Osteoblast (primary cell): ENCODE measurements at places on chromosomes 2 and 18.

- DNase-seq = peak; percentile 98
Observed at GRCh38 chr18:79790996-79791972, 6.5 kb upstream of the KCNG2 start.

DNA sequence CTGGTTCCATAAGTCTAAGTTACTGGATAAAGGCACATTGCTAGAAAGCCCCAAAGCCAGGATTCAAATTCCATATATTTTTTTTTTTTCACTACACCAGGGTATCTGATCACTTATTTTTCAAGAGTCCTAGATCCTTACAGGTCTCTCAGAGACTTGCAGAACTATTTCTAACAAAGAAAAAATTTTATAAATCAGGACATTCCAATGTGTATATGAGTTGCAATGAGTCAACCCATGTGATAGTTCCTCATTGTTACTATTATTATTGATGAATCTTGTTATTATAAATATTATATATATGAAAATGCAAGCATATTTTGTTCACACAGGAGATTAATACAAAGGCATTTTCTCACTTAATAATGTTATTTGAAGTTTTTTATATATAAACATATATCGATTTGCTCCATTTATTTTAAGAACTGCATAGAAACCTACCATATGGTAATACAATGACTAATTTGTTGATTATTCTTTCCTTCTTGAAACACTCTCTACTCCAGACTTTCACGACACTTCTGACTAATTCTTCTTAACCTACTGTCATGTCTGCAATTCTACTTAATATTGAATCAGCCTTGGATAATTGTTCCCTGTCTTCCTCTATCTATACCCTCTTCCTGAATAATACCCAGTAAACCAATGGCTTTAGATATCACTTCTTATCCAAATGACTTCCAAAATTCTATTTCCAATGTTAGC is 968.4 kb upstream of the NRXN1 start:
- no peak for DNase-seq

GRCh38 chr2:75317802-75318201 is 118.5 kb upstream of the TACR1 start:
- DNase-seq = no peak

DNA sequence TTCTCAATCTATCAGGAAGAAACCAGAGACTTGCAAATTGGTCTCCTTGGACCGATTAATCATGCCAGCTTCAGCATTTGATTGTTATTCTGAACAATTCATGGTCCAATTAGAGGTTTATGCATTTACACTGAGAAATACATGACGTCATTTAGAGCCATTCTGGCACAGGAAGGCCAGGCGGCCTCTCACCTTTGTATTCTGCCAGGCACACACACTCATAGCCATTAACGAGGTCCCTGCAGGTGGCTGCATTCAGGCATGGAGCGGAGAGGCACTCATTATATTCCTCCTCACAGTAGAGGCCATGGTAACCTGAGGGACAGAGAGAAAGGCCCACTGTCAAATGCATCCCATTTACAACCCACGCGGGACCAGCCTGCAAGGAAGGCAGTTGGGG is 146.8 kb upstream of the PID1 start:
- no peak for DNase-seq

DNA sequence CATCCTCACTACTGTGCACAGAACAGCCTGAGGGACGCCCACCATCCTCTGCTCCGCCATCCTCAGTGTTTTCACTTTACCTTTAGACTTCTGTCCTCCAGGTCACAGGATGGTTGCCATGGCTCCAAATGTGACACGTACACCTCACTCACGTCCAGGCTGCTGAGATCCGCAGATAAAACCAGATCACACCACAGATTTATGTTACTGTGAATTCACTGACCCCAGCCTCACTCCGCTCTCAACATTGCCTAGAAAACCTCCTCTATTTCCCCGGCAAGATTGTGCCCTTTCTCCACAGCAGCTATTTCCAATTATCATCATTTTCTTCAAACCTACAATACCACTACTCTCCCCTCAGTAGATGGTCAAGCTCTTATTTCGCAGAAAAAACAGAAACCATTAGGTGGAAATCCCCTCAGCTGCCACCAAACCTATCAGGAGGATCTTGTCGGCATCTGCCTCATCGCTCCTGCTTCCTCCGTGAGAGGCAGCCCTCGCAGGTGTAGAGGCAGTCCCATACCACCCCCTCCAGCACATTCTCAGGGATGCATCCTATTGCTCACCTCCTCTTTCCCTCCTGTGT is 49.8 kb upstream of the SLC1A4 start:
- peak; percentile 35 for DNase-seq

GRCh38 chr2:95552911-95553310 is 38.9 kb upstream of the TRIM43 start:
- DNase-seq = no peak

DNA sequence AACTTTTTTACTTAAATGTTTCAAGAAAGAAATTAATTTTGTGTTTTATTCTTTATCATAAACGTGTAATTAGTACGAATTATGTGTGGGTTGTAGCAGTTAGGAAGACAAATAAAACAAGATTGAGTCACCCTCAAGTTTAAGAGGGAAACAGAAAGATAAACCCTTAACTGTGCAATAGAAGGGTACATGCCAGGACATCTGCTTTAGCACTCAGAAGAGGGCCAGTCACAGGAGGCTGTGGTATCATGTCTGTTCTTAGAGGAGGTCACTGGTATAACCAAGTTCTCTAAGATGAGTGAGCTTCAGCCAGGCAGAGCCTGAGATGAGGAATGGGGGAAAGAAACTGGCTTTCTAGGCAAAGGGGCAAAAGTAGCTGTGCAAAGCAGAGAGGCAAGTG is 42.4 kb upstream of the GRHL1 start:
- no peak for DNase-seq

DNA sequence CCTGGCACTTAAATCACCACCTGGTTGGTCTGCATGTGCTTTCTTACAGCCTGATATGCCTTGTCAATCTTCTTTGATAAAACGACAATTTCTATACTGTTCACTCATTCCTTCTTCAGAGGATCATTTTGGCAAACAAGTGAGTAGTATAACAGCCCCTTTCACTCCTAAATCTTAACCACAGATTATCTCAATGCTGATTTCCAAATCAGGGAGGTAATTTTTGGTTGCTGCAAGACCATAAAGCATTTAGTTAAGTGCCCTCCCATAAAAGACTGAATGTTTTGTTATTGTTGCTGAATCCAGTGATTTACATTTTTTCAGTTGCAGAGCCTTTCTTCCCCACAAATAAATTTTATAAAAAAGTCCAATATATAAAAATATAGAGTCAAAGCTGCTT is 129.2 kb upstream of the CYP26B1 start:
- DNase-seq = no peak

DNA sequence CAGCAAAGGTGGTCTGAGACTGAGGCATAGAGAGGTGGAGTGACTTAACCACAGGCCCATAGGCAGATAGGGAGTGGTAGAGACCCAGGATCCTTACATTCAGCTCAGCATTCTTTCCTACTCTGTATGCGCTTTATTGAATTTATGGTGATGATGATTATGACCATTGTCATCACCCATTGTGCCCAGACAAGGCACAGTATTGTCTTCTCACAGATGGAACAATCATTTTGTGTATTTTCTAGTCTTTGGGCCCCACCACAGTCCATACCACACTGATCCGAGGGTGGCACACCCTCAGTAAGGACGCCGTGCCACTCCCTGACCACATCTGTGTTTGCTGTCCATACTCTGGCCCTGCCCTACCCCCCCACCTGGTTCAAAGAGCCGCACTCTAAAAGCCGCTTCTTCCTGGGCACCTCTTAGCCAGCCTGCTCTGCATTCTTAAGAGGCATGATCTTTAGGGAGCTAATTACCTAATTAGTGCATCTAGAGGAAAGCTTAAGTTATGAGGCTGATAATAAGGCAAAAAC is 179.6 kb upstream of the SMAD2 start:
- DNase-seq = no peak

DNA sequence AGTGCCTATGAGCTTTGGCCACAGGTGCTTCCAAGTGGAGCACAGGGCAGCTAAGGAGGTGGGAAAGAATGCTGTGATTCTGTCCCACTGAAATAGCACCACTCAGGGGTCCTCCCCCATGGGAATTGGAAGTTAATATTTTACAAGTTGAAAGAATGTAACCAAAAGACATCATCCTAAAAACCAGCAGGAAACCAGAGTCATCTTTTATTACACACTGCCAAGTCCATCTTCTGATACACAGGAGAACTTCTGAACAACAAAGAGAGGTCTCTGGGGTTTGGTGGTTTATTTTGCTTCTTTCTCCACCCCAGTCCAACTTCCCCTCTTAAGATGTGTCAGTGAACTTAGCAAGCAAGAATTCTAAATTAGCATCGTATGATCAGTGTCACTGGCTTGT is 47.7 kb downstream of the COLEC12 start:
- DNase-seq = peak; percentile 22

DNA sequence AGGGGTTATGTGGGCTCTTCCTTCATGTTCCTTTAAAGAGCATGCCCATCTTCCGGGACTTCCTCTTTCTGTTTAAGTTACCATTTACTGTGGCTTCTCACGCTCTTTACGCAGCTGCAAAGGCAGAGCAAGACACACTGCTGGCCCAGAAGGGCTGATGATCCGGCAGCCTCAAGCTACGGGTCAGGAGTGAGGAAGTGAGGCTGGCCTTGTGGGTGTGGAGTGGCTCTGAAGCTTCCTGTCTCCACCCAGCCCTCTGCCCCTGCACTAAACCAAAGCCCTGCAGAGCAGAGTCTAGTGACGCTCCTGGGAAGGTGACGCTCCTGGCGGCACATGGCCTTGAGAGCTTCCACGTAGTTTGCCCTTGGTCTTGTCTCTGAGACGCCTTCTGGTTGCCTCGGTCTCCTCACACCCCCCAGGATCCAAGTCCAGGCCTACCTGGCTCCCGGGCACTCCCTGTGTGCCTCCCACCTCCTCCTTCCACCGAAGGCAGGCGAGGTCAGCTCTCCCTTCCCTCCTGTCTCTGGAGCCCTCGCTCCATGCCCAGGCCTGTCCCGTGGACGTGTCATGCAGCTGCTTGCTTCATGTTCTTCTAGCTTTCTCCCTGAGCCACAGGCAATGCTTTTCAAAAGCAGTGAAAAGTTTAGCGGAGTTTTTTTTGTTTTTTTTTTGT is 50.3 kb downstream of the ARL4C start:
- DNase-seq = no peak

DNA sequence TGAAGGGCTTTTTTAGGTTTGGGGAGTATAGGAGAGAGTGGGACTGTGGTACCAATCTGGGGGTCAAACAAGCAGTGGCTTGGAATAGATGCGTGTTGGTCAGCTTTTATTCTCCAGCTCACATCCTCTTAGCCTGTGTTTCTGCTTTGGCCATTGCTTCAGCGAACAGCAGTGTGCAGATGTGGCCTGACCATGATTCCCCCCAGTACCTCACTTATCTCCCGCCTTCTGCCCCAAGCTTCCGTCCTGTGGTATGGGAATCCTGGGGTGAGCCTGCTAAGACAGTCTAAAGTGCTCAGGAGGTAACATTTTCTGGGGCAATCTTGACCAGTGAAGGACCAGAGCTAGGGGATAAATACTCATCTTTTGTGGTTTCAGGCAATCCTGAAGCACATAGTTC is 84.9 kb upstream of the TNP1 start:
- DNase-seq = no peak

DNA sequence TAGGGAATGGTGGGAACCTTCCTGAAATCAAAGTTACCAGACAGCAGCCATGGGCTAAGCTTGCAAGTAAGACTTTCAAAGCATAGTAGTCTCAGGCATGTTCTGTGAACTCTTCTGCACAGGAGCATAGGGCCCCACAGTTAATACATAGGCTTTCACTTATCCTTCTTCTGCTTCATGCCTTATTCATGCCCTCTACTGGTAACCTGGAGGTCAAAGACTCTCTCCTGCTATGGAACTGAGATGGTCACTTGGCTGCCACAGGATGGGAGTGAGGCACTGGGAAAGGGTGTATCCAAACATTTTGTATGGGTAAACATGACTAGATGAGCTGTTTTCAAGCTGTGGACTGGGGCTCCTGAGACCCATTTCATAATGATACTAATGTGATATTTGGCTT is 49.1 kb upstream of the ZNF638 start:
- no peak for DNase-seq

GRCh38 chr2:137336067-137336466 is 570.7 kb downstream of the THSD7B start:
- no peak for DNase-seq

DNA sequence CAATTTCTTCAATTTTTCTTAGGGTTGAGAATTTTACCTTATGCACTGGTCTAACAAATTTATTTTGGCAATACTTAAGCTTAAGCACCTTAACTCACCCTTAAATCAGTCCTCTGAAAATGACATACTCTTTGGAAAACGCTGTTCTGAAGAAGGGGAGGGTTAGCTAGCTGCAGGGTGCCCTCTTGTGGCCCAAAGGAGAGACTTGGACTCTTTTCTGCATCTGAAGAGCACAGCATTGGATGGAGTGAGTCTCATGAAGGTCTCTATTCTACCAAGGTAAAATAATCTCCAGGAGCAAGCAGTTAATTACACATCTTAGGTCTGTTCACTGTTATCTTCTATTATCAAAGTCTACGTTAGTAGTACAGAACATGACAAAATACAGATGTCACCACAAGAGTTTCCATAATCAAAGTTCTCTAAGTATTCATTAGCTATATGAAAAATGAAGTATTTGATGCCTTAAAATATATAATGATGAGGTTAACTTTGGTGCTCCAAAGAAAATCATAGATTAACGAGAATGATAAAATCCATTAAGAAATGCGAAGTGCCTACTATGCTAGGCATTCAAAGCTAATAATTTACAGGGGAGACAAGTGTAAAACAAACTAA is 24.4 kb downstream of the PUM2 start:
- peak; percentile 88 for DNase-seq

GRCh38 chr18:5152343-5153020 is 44.6 kb downstream of the AKAIN1 start:
- no peak for DNase-seq

DNA sequence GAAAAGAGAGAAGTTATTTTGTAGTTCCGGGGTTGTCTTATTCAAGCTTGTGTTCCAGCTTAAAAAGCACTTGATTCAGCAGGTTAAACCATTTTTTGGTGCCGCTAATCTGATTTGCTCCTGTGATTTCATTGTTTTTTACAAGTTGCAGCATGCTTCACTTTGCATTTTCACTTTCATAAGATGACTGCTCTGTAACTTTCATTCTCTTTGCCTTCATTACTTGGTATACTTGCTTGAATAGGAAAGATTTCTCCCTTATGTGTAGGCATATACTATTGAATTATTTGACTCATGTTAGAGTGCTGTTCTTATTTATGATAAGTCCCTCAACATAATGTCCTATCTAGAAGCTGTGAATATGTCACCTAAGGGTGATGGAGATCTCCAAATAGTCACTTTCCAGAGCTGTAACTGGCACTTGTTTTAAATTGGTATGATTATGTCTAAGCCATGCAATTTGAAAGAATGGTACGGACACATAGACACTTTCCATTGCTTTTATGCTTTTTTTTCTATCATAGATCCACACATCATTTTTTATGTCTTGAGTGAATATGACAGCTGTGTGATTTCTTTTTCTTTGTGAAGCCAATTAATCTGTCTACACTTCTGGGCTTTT is 254.5 kb downstream of the DSEL start:
- no peak for DNase-seq
